ENCODE measurements at places on chromosomes 2 and 18.

DNA sequence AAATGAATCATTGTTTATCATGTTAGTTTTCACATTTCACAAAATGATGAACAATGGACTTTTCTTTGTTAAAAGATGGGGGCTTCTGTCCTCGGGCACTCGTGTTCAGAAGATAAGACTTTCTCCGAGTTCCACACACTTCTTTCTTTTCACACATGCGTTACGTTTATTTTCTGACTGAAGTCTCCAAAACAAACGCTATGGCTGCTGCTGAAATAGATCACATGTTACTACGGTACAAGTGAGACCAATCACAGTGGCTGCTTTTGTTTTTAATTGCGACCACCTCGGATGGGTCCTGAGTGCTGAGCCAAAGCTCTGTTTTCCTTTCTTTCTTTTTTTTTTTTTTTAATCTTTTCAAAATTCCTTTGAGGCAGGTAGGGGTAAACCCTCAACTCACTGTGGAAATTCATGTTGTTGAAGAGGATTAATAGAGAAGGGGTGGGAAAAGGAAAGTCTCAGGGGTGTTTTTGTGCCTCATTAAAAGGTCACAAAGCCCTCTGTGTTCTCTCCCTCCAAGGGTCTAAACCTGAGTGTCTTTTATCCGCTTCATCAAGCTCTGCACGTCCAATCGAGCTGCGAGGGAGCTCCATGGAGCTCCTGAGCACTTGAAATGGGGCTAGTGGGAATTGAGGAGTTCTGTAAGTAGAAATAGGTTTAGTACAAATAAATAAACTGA is 48.2 kb downstream of the ARL4C start:
- no peak for DNase-seq

GRCh38 chr2:152395103-152395502 is 60.1 kb downstream of the FMNL2 start:
- DNase-seq, result no peak

GRCh38 chr2:50466685-50467084 is 565.2 kb downstream of the NRXN1 start:
- no peak for DNase-seq

DNA sequence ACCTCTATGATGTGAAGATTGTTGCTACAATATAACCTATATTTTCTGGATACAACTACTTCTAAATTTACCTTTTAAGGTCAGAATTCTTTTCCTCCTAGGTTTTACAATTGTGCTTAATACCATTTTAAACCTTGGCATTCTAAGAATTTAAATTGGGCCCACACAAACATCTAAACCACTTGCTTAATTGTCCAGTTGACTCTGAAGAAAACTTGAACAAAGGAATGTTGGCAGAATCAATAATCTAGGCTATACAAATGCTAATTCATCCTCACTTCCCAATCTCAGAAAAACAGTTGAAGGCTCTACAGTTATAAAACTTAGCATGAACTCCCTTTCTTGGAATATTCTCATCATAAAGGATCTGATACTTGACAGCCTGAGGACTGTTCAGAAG is 84.3 kb downstream of the RPRM start:
- no peak for DNase-seq

GRCh38 chr2:48213646-48214045 is 307.3 kb upstream of the FBXO11 start:
- DNase-seq, result no peak

- DNase-seq, result no peak
Measured at GRCh38 chr2:139721411-139721995, 941.3 kb upstream of the NXPH2 start.

DNA sequence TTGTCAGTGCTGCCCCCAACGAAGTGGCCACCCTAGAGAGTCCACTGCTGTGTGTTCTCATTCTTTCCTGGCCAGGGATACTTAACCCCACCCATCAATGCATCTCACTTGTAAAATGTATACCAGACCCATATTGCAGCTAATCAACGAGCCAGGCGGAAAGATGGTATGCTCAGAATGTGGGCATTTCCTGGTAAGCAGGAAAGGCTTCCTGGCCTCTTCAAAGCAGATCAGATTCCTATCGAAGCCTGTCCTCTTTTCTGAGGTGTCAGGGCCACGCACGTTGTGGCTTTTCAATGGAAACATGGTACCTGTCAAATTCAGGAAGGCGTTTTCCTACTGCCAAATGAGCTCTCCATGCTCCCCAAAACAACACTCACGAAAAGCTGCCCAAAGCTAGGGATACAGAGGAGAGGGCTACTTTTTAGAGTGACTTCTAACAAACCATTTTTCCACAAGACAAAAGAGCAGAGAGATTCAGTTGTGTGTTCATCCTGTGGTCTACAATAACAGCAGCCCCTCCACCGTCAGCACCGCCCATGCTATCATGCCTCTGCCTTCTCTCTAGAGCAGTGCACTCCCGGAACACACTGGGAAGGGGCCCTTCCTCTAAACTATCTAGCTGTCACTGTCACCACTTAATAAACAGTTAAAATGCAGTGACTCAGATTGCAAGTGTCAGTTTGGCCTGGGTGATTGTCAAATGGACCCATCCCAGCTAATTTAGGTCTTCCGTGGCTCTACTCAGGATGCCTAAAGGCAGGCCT is 535.1 kb downstream of the RNF144A start:
- no peak for DNase-seq

DNA sequence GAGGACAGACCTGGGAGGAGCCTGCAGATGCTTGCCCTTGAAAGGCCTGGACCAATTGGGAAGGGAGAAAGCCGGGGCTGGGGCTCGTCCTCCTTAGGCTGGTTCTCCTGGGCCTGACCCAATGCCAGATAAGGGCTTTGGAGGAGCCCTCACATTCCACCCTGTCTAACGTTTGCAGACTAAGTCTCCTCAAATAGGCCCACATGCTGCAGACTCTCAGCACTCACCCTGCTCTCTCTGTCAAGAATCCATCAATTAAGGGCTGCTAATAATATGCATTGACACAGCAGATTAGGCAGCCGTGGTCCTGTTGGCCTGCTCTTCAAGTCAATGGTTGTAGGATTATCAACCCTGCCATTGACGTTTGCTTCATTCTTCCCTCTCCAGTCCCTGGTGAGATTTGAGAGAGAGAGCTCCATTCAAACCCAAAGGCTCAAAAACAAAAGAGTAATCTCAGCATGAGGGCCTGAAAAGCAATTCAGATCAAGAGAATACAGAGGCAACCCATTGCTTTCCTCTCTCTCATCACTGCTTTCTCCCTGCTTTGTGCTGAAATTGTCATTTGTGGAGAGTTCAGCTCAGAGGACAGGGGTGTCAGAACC is 167.6 kb downstream of the INSIG2 start:
- no peak for DNase-seq

DNA sequence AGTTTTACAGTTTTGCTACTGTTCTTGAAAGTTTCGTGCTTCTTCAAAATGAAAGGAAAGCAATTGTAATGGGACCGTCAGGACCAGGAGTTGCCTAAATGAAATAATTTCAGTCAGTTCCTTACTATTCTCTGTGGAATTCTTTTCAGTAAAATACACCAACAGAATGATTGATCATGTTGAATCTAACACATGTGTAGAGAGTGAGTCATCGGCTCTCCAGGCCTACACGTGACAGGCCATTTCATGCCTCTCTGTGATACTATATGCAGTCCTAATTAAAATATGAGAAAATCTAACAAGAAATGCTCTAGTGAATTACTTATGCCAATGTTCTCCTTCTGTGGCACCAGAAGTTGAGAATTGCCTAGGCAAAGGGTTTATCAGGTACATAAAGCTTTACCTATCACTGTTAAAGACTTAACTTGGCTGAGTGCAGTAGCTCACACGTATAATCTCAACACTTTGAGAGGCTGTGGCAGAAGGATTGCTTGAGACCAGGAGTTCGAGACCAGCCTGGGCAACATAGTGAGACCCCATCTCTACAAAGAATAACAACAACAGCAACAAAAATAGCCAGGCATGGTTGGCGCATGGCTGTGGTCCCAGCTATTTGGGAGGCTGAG is 199.4 kb downstream of the LRRTM1 start:
- no peak for DNase-seq

DNA sequence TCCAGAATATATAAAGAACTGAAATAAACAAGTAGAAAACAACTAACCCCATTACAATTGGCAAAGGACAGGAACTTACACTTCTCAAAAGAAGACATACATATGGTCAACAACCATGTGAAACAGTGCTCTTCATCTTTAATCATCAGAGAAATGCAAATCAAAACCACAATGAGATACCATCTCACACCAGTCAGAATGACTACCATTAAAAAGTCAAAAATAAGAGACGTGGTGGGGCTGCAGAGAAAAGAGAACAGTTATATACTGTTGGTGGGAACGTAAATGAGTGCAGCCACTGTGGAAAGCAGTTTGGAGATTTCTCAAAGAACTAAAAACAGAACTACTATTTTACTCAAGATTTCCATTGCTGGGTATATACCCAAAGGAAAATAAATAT is 1696.3 kb upstream of the TMEFF2 start:
- no peak for DNase-seq

GRCh38 chr2:73284296-73285158 is at the start of gene FBXO41:
FBXO41 (minus strand) TSS chr2:73284478; CDS start chr2:73269630, 14,848 bp downstream.
- peak; percentile 63 for DNase-seq

Measured in left lung (tissue), 14 donors.